ENCODE measurements at places on chromosomes 6 and 20. TPM values are rescaled to one million over a fixed set of nuclear protein-coding genes. Genes with fewer than 3 reads are reported as not detected.

GRCh38 chr6:6169141-6169540 lies 151.3 kb downstream of the F13A1 start:
- DNase-seq = no peak

DNA sequence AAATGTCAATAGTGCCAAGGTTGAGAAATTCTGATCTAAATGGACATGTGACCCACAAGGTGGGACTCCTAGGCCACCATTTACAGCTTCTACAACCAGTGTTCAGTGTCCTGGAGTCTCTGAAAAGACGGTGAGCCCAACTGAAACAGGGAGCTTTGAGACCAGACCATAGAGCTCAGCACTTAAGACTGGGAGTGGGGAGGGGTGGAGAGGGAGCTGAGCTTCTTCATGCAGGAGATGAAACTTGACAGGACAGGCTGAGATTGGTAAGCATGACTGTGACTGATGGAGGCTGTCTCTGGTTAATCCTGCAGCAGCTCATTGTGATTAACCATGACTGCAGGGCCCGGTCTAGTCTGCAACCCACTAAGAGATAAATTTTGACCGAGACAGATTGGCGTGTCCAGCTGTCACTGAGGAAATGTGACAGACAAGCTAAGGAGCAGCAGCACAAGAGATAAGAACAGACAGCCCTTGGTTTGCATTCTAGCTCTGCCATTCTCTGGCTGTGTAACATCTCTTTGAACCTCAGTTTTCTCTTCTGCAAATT lies 1.4 kb upstream of the AAR2 start:
- no peak for DNase-seq

DNA sequence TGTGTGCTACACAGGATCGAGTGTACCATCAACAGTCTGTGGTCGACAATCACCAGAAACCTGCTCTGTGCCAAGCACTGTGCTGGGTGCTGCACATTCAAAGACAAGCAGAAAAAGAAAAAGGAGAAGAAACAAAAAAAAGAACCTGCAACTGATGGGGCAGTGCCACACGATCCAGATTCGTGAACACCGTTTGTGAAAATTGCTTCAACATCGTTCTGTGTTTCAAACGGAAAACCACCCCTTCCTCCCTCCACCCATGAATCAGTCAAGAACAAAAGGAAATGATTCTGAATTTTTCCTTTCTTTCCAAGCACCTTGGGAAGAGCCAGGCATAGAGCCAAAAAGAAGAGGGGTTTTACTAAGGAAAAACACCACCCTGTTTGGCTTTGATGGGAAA lies 129.2 kb upstream of the ARID1B start:
- DNase-seq = no peak

- DNase-seq = peak; percentile 68
Measured at GRCh38 chr6:105791583-105792318, 294.4 kb upstream of the PRDM1 start.

Gene SLC22A23
- 46.0 TPM for total RNA-seq

DNA sequence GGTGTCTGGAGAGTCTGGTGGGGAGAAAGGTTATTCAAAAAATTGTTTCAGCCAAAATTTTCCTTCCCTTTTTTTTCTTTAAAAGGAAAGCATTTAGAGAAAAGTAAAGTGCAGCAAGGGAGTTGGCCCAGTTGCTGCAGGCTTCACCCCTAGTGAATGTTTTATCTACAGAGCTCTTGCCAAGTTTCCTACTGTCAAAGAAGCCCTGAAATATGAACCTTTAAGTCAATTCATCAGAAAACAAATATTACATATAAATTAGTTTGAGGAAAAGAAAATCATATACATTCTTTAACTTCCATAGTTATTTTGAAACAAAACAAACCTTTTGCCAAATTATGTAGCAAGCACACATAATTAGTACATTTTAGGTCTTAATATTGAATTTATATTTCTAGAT lies 25.0 kb upstream of the HMGCLL1 start:
- DNase-seq = no peak

Gene TNF
- 6.6 TPM for total RNA-seq

GRCh38 chr20:59221707-59222252 lies 58.2 kb downstream of the ZNF831 start:
- no peak for DNase-seq

- peak; percentile 64 for DNase-seq
Measured at GRCh38 chr6:158040051-158040803, 58.6 kb downstream of the SYNJ2 start.

Gene FYN
- 75.0 TPM for total RNA-seq

Gene EPPIN
- total RNA-seq = not detected

GRCh38 chr6:130115036-130115435 lies 96.7 kb downstream of the L3MBTL3 start:
- DNase-seq = no peak

DNA sequence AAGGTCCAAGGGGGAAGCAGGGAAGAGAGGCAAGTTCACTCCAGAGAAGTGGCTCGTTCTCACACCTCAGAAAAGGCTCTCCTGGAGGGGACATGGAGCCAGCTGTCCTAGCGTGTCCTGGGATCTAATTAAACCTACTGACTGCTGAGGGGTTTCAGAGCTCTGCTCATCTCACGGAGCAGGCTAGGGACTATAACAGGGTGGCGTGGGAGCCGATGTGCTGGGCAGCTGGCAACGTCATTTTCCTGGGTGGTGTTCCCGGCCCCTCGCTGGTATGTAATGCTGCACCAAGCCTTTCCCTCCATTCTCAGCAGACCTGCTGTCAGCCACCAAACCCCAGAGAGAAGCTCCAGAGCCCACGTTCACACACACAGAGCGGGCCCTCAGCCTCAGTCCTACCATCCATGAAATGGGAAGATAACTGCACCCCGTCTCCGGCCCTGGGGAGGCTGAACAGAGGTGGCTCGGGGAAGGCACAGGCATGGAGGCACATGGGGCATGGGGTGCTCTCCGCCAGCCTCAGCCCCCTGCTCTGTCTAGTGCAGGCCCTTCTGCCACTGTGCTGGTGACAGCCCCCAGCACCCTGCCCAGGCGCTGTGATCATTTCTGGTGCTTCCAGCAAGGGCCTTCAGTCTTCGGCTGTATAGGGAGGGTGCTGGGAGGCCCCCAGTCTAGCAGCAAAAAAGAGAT lies 1.9 kb downstream of the CST7 start:
- peak; percentile 10 for DNase-seq

Gene OR12D3
- not detected for total RNA-seq

GRCh38 chr6:128925765-128926164 lies 42.8 kb downstream of the LAMA2 start:
- no peak for DNase-seq

DNA sequence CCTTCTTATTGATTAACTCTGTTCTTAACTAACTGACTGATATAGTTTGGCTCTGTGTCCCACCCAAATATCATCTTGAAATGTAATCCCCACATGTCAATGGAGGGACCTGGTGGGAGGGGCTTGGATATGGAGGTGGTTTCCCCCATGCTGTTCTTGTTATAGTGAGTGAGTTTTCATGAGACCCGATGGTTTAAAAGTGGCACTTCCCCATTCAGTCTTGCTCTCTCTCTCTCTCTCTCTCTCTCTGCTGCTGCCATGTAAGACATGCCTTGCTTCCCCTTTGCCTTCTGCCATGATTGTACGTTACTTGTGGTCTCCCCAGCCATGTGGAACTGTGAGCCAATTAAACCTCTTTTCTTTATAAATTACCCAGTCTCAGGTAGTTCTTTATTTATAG lies 81.8 kb upstream of the SPACA1 start:
- no peak for DNase-seq

Gene KIF25
- total RNA-seq = 0.43 TPM

GRCh38 chr20:45910670-45911485 lies 1.1 kb downstream of the PLTP start:
- peak; percentile 98 for DNase-seq

DNA sequence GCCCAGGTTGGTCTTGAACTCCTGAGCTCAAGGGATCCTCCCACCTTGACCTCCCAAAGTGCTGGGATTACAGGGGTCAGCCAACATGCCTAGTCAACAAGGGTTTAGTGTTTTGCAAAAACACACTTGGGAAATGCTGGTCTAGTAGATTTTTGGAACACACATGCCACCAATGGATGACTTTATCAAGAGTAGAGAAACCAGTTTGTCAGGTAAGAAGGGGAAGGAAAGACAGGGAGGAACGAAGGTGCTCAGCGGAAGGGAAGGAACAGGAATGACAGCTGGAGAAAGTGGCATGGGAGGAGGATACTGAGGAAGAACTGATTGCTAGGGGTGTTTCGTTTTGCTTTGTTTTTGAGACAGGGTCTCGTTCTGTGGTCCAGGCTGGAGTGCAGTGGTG lies 15.6 kb upstream of the SEC63 start:
- DNase-seq = no peak

- no peak for DNase-seq
Measured at GRCh38 chr6:134665029-134665723, 284.7 kb downstream of the ALDH8A1 start.

GRCh38 chr6:5246141-5247097 lies 14.3 kb downstream of the LYRM4 start:
- no peak for DNase-seq

Gene KHDRBS2
- 1.2 TPM for total RNA-seq

Gene ULBP1
- 0.09 TPM for total RNA-seq

Gene NOX3
- not detected for total RNA-seq

DNA sequence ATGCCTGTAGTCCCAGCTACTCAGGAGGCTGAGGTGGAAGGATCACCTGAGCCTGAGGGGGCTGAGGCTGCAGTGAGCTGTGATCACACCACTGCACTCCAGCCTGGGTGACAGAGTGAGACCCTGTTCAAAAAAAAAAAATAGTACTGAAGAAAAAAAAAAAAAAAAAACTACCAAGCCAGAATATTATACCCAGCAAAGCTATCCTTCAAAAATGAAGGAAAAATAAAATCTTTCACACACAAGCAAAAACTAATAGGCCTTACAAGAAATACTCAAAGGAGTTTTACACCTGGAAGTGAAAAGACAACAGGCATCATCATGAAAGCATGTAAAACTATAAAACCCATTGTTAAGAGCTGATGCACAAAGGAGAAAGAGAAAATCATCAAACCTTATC lies 37.5 kb upstream of the SRSF6 start:
- no peak for DNase-seq

Gene OLIG3
- not detected for total RNA-seq

DNA sequence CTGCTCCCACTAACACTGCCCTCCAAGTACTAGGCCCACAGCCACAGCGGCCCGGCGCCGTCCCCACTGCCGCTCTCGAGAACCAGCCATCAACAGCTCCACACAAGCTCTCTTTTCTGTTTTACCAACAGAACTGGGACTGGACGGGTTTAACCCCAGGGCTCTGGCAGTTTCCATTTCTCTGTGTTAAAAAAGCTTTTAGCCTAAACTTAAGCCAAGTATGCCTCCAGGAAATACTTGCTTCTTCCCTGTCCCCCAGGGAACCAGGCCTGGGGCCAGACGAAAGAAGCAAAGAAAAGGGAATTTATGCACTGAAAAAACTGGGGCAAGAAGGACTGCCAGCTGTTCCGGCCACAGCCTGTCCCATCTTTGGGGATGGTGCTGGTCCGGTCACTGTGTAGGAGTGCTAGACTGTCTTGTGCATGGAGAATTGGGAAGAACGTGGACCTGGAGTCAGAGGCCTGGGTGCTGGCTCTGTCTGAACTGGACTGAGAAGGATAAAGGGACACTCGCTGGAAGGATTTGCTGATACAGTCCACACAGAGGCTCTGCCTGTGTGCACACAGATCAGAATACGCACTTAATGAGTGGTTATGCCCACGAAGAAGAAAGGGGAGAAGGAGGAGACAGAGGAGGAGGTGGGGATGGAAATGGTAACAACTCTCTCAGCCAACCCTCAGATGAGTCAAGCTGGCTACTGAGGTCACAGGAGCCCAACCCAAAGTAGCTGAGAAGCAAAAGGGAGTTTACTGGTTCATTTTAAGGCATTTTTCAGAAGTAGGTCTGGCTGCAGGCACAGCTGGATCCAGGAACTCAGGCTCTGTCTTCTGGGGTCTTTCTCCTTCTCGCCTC lies 254.4 kb upstream of the PMEPA1 start:
- DNase-seq = no peak

Gene TNNC2
- 0.81 TPM for total RNA-seq

- no peak for DNase-seq
Measured at GRCh38 chr20:5864873-5865587, 85.3 kb downstream of the TRMT6 start.

DNA sequence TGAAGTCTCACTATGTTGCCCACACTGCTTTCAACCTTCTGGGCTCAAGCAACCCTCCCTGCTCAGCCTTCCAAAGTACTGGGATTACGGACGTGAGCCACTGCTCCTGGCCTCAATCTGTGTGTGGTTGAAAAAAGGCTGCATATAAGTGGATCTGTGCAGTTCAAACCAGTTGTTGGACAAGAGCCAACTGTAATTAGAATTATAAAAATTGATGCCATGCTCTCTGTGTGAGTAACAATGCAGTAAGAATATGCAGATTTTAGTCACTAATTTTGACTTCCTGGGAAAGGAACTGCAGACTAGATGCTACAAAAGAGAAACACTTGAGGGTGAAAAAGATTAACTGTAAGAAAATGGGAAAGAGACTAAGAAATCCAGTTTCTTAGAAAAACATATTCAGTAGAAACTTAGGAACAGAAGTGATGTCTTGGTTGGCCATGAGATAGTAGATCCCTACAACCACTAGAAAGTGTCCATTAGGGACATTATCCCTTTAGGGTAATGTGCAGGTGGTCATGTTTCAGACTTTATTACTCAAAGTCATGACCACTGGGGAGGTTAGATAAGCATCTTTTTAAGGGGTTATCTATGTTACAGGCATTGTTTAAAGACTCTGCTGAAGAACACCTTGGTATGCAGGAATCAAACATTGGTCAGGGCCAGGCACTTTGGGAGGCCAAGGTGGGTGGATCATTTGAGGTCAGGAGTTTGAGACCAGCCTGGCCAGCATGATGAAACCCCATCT lies 26.3 kb downstream of the ITCH start:
- DNase-seq = no peak

Gene NOTCH4
- total RNA-seq = 14.9 TPM

- DNase-seq = no peak
Measured at GRCh38 chr20:19253916-19254820, 41.7 kb downstream of the SLC24A3 start.

Gene ADGRF1
- 10.4 TPM for total RNA-seq

DNA sequence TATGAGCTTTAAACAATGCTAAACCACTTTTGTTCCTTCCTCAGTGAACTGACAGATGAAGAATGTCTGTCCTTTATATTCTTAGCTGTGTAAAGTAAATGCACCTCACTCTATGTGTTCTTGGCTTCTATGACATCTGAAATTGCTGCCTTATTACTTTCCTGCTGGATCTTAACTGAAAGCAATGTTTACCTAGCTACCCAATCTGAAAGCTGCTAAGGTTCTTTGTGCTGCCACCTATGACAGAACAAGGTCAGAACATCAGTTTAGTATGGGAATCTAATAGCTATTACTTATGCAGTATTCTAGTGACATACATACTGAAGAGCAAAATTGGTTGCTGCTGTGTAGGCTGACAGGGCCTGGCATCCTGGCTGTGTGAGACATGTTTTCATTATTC lies 444.1 kb downstream of the KHDRBS2 start:
- DNase-seq = no peak

- DNase-seq = no peak
Measured at GRCh38 chr20:51258582-51259165, 235.8 kb upstream of the KCNG1 start.
